NCI-H2081 (cell line): ENCODE measurements at places on chromosomes 5 and 9.

GRCh38 chr5:146451411-146451810 lies 4.3 kb downstream of the TCERG1 start:
- DNase-seq: no peak

- no peak for DNase-seq
Measured at GRCh38 chr5:138610918-138611677, 35.9 kb upstream of the HSPA9 start.

GRCh38 chr5:107403228-107403953 lies 267.3 kb downstream of the EFNA5 start:
- DNase-seq: no peak

DNA sequence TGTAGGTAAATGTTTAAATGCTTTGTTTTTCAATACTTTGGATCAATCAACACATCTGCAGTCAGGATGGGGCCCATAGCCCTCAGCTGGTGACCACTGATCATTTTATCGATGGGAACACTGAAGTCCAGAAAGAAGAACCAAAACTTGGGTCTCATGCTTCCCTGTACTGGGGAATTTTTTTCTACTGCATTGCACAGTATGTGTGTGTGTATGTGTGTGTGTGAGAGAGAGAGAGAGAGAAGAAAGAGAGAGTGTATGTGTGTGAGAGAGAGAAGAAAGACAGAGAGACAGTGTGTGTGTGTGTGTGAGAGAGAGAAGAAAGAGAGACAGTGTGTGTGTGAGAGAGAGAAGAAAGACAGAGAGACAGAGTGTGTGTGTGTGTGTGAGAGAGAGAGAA lies 202.9 kb upstream of the MSX2 start:
- no peak for DNase-seq

DNA sequence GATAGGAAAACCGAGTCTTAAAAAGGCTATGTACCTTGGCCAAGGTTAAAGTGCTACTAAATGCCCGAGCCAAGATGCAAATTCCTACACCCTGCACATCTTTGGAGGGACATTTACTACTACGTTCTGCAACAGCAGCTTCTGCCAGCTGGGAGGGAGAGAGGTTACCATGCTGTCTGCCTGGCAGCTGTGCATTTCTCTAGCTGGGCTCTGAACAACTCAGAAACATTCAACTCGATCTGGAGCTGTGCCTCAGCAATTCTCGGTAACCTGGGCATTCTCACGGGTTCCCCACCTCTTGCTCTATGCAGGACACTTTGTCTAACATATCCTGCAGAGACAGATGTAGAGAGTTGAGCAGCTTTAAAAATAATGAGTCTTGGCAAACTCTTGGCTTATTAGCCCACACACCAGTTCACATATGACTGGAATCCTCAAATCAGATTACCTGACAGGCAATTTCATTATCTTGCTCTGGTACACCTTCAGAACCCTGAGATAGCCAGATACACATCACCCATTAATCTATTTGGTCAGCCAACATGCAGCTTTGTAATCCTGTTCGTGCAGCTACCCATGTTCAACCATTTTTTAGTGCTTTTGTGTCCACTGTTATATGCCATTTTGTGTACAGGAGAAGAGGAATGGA lies 115.8 kb downstream of the EFNA5 start:
- DNase-seq: no peak

DNA sequence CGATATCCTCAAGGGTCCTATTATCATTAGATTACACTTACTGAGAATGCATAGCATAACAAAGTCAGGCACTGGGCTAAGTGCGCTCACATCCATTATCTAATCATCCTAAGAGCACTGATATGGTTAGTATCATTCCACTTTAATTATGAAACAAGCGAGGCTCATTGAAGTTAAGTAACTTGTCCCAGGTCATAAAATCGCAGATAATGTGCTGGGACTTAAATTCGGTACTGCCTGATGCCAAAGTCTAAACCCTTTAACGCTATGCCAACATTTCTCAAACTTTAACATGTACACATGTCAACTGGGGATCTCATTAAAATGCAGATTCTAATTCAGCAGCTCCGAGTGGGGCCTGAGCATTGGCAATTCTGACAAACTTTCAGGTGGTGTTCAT lies 204.7 kb downstream of the PTTG1 start:
- no peak for DNase-seq

GRCh38 chr5:12704955-12705354 lies 800.7 kb upstream of the CTNND2 start:
- DNase-seq: peak; percentile 38

DNA sequence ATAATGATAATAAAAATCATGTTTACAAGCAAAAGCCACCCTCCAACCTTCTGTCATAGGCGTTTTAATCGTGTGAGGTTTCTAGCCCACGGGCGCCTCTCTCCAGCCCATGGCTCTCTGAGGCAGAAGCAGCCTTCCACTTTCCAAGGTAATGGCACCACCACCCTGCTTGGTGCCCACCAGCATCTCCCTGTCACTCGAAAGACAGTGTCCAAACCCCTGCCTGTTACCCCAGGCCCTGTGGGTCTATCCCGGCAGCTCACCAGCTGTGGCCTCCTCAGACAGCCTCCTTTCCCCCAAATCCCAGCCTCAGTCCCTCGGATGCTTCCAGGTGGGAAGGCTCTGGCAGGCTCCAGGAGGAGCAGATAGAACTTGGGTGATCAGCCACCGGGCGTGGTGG lies 123.8 kb upstream of the LPCAT1 start:
- no peak for DNase-seq

DNA sequence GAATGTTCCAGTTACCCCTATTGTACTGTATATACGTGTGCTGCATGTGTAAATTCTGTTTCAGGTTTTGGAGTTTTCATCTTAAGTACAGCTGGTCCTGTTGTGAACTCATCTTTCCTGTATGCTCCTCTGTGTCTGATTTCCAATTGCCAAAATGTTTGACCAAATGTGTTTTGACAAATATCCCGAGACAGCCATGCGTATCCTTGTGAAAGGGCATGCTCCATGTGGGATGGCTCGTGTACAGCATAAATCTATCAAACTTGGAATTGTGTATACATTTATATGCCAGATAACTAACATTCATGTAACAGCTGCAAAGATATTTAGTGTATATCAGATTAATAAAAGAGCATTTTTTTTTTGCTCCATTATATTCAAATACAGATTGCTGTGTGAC lies 69.5 kb upstream of the IQGAP2 start:
- no peak for DNase-seq

DNA sequence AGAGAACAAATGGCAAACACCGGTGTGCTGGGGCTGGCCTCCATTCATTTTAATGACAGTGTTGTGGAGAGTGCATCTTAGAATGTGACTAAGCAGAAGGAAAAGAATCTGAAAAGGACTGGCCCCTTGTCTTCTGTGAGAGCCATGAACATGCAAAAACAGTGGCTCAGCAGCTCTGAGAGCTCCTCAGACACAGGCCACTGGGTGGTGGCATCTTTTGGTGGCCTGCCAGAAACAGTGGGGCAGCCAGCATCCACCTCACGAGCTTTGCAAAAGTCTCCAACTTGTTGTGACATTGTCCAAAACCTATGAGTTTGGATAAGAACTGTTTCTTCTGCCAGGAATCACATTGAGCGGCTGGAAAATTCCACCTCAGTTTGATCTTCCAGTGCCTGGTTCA lies 233.4 kb downstream of the NR3C1 start:
- DNase-seq: no peak

GRCh38 chr9:35044071-35044470 lies 28.4 kb downstream of the VCP start:
- no peak for DNase-seq

- DNase-seq: peak; percentile 60
Measured at GRCh38 chr5:115842089-115842935, 577 bp downstream of the AP3S1 start.

DNA sequence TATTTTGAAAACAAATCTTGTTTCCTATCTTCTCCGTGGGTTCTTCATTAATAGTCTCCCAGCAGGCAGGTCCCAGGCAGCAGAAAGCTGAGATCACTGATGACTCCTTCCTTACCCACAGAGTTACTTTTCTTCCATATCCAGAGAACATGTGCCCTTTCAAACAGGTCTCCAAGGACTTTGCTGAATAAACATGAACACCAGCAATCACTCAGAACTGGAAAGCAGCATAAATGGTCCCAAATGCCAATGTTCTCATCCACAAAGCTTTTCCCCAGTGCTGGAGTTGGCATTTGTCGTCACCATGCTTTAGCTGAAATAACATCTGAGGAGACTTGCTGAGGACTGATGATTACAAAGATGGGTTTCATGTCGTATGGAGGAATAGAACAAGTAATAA lies 134.0 kb downstream of the YIPF5 start:
- DNase-seq: no peak

DNA sequence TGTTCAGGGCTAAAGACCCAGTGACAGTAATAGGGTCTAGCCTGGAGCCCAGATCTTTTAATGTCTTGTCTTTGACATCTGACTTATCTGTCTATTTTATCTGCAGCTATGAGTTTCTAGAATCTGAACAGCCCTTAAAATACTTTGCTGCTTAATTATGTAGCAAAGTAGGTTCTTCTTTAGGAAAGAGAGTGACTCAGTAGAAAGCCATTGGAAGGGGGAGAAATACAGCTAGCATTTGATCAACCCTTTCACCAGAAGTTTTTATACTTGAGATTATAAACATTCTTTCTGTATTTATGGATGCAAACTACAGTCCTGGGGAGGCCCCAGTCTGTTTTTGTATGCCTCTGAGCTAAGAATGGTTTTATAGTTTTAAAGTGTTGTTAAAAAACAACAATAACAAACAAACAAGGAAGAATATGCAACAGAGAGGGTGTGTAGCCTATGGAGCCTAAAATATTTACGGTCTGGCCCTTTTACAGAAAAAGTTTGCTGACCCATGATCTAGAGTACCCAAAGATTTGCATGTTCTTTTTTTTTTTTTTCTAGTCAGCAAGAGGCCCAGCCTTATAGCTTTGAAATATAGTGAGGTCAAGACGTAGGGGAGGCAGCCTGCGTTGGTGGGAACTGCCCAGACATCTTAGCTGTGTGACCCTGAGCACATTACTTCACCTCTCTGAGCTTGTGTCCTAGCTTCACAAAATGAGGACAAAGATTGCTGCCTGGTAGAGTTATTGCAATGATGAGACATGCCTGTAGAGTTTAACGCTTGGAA lies 9.7 kb downstream of the GSN start:
- DNase-seq: no peak

- DNase-seq: no peak
Measured at GRCh38 chr9:72485821-72486593, 35.4 kb upstream of the TMC1 start.

DNA sequence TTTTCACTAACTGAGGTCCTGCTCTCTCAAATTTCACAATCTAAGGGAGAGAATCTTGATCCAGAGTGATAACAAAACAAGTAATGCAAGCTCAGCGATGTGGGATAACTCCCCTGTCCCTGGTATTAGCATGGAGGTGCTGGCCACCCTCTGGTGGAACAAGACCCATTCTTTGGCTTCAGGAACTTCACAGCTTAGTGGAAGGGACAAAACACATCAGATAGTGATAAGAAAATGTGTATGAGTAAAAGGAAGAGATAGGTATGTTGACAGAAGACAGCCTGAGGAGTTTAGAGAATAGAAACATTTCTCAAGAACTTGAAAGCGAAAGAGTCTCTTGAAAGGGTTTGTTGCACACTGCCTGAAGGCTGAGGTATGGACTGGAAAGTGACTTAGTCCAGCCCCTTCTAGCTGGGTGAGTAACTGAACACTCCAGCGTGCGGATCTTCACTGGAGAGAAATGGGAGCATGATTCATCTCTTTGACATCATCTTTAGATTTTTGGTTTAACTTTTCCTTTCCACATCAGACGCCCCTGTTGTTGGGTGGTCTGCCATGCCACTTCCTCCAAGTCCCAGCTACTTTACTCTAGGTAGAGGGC lies 25.4 kb upstream of the ZSWIM6 start:
- DNase-seq: no peak

GRCh38 chr9:89526667-89527066 lies 28.8 kb upstream of the SEMA4D start:
- DNase-seq: no peak

GRCh38 chr5:80105698-80106439 lies 70.7 kb downstream of the THBS4 start:
- no peak for DNase-seq

- DNase-seq: no peak
Measured at GRCh38 chr5:172637110-172637580, 3.9 kb upstream of the NEURL1B start.

DNA sequence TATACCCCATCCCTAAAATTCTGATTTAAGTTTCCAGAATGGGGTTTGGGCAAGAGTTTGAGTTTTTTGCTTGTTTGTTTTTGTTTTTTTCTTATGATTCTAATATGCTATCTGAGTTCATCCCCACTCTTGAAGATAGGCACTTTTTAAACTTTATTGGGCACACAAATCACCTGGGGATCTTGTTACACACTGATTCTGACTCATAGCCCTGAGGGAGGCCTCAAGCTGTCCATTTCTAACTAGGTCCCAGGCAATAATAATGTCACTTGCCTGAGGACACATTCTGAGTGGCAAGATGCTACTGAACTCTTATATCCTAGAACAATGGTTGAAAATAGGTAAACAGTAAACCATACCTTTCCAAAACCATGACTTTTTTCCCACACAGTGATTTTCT lies 22.8 kb upstream of the ABLIM3 start:
- no peak for DNase-seq
